ENCODE measurements at places on chromosomes 6 and 20. TPM values are rescaled to one million over a fixed set of nuclear protein-coding genes. Genes with fewer than 3 reads are reported as not detected.

Gene TREM2
- polyA plus RNA-seq, result 2.3 TPM

Gene RAB44
- polyA plus RNA-seq, result 0.07 TPM

Gene MEP1A
- polyA plus RNA-seq, result 0.05 TPM

Gene GSTA3
- not detected for polyA plus RNA-seq

Gene PRKN
- 16.8 TPM for polyA plus RNA-seq

Gene NOP56
- 105 TPM for polyA plus RNA-seq

Gene GLP1R
- 2.0 TPM for polyA plus RNA-seq
